AG09309 (cell line): ENCODE measurements at places on chromosomes 11 and 22.

GRCh38 chr11:27860811-27861210 lies 160.6 kb upstream of the BDNF start:
- no peak for DNase-seq

DNA sequence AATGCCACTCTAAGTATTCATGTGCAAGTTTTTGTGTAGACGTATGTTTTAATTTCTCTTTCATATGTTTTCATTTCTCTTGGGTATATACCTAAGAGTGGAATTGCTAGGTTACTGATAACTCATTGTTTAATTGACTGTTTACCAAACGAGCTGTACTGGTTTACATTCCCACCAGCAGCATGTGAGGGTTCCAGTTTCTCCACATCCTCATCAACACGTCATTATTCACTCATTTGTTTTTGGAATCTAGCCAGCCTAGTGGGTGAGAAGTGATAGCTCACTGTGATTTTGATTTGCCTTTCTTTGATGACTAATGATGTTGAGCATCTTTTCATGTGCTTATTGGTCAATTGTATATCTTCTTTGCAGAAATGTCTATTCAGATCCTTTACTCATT lies 4.0 kb downstream of the ANKRD13D start:
- DNase-seq, result no peak

DNA sequence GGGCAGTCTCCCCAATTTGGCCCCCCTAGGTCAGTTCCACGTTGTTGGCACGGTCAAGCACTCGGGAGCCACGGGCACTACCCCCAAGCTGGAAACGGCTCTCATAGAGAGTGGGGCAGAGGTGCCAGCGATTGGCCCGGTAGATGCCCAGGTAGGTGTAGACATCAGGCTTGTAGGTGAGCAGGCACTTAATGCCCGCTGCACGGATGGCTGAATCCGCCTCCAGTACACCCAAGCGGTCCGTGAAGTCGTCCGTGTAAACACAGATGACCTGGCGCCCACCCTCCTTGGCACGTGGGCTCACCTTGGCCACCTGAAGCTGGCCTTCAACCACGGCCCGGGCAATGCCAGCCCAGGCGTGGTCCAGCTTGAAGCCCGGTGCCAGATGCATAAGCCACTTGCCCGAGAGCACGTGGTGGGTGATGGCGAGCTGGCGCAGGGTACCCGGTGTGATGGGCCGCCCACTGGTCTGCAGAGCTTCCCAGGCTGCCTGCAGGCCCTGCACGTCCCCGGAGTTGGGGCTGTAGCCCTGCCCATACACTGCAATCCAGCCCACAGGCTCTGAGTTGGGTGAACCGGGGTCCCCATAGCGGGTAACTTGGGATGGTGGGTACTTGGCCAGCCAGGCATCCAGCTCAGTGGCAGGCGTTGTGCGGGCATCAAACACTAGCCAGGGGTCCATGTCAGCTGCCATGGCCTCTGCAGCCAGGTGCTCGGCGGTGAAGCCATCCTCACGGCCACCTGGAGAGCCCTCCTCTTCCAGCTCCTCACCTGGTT lies 1.2 kb downstream of the C11orf68 start:
- no peak for DNase-seq

GRCh38 chr22:20437613-20438426 lies at the start of gene SCARF2:
Gene SCARF2 (minus strand): TSS chr22:20437825. CDS start chr22:20437754, 71 bp downstream.
- DNase-seq, result no peak

GRCh38 chr11:64266339-64266738 lies 15.0 kb downstream of the PLCB3 start:
- no peak for DNase-seq

GRCh38 chr22:33219648-33220384 lies 161.6 kb upstream of the SYN3 start:
- no peak for DNase-seq

- DNase-seq, result no peak
Measured at GRCh38 chr22:22452211-22452610, 56.3 kb downstream of the ZNF280B start.

DNA sequence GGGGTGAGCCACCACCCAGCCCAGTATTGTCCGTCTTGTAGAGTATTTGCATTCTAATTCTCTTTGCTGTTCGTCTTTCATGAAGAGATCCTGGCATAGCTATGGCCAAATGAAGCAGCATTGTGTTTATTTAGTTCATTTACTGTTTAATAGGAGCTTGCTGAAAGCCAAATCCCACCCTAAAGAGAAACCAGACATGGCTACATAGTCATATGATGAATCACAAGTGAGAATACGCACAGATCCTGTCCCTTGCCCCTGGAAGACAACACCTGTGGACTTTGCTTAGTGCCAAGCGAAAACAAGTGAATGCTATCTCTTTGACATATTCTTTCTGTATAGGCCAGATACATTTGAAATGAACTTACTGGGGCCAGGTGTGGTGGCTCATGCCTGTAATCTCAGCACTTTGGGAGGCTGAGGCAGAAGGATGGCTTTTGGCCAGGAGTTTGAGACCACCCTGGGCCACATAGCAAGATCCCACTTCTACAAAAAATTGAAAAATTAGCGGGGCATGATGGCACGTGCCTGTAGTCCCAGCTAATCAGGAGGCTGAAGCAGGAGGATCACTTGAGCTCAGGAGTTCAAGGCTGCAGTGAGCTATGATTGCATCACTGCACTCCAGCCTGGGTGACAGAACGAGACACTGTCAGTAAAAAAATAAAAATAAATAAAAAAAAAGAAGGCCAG lies 5.1 kb upstream of the ARFGAP3 start:
- DNase-seq, result no peak

DNA sequence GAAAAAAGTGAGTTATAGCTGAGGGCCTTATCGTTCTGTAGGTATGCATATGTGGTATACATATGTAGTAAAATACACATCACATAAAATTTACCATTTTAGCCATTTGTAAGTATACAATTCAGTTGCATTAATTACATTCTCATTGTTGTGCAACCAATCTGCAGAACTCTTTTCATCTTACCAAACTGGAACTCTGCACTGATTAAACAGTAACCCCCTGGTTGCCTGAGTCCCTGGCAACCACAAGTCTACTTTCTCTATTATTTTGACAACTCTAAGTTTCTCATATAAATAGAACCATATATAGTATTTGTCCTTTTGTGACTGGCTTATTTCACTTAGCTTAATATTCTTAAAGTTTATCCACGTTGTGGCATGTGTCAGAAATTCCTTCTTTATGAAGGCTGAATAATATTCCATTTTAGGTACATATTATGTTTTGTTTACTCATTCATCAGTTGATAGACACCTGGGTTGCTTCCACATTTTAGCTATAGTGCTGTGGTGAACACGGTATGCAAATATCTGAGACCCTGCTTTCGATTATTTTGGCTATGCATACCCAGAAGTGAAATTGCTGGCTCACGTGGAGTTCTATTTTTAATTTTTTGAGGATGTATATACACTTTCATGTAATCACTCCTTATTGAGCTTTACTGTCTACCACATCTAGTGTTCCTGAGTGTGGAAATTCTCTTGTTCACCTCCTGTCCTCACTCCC lies 1.6 kb upstream of the DDX10 start:
- DNase-seq, result no peak

GRCh38 chr11:132858223-132858622 lies 674.1 kb downstream of the OPCML start:
- DNase-seq, result no peak

DNA sequence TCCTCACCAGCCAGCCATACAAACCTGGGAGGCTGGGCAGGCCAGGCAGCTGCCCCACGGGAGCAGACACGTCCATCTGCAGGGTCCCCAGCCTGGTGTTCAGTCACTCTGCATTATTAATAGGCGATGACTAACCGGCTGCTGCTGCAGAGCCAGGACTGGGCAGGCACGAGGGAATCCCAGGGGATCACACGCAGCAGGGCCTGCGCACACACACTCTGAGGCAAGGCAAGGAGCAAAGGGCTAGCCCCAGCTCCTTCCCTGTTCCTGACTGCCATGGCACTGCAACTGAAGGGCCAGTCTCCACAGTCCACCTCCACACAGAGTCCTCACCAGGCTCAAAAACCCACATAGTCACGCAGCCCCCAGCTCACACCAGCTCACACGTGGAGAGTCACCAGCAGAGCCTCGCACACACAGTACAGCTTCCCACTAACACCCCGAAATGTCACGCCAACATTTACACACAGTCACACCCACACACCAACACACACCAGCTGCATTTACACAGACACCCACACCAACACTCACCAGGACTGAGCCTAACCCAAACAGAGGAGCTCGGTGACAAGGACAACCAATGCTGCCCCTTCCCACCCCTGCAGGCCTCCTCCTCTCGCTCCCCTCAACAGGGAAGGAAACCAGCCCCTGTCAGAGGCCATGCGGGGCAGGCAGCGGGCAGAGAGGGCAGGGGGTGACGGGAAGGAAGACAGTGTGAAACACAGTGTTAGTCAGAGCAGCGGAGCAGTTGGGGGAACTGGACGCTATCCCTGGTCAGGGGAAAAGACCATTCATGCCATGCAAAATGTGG lies 47.3 kb downstream of the NRXN2 start:
- peak; percentile 62 for DNase-seq

DNA sequence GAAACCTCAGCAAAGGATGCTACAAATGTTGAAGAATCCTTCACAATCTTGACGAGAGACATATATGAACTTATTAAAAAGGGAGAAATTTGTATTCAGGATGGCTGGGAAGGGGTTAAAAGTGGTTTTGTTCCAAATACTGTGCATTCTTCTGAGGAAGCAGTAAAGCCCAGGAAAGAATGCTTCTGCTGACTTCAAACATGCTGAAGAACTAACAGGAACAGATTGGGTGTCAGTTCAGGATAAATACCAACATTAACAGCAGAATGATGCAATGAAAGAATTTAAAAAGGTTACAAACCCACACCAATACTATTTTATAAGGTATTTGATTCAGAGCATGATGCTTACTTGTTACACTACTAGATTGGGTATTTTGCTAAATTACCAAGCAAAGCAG lies 33.9 kb downstream of the RAB39A start:
- DNase-seq, result no peak

DNA sequence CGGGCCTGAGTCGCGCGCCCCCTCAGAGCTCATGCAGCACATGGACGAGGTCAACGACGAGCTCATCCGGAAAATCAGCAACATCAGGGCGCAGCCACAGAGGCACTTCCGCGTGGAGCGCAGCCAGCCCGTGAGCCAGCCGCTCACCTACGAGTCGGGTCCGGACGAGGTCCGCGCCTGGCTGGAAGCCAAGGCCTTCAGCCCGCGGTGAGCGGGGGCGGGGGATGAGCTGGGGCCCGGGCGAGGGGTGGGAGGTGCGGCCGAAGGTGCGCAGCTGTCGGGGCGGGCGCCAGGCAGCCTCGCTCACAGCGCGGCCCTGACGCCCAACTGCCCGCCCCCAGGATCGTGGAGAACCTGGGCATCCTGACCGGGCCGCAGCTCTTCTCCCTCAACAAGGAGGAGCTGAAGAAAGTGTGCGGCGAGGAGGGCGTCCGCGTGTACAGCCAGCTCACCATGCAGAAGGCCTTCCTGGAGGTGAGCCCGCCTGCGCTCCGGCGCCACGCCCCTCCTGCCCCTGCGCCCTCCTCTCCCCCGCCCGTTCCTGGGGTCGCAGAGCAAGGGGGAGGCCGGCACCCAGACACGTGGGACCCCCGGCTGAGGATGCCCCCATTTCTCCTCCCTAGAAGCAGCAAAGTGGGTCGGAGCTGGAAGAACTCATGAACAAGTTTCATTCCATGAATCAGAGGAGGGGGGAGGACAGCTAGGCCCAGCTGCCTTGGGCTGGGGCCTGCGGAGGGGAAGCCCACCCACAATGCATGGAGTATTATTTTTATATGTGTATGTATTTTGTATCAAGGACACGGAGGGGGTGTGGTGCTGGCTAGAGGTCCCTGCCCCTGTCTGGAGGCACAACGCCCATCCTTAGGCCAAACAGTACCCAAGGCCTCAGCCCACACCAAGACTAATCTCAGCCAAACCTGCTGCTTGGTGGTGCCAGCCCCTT lies 20.5 kb downstream of the EPS8L2 start:
- no peak for DNase-seq

GRCh38 chr22:25970999-25971811 lies 198.1 kb upstream of the SEZ6L start:
- DNase-seq, result no peak

DNA sequence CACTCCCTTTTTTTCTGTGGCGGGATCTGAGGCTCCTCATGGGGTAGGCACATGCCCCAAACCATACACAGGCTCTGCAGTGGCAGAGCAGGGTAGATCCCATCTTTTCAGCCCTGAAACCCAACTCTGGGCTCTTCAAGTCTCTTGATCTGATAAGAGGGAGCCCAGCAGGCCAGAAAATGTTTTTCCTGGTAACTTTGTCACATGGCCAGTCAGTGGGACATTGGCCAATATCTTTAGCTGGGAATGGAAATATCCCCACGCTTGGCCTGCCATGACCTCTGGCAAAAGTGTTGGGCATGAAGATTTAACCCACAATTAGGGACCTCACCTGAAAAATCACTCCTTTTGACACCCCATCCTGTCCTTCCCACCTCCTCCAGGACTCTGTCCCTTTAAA lies 8.1 kb downstream of the INPP5J start:
- DNase-seq, result no peak

GRCh38 chr22:37777122-37777687 lies 30.5 kb upstream of the GCAT start:
- peak; percentile 66 for DNase-seq

DNA sequence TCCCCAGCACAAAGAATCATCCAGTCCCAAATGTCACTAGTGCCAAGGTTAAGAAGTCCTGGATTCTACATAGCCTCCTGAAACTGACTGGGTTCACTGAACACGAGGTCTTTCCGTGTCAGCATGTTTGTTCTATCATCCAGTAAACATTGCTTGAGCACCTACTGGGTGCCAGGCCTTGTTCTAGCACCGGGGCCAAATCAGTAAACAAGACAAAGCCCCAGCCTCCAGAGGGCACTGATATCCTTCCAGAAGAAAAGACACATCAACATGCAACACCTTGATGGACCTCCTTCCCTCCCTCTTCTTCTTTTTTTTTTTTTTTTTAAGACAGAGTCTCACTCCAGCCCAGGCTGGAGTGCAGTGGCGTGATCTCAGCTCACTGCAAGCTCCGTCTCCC lies 26.9 kb downstream of the TPST2 start:
- DNase-seq, result no peak

- no peak for DNase-seq
Measured at GRCh38 chr11:1660111-1660867, 30.7 kb downstream of the KRTAP5-5 start.
